ENCODE measurements at places on chromosomes 6 and 20. TPM values are rescaled to one million over a fixed set of nuclear protein-coding genes. Genes with fewer than 3 reads are reported as not detected.

The TMEM200A gene
- 2.6 TPM for total RNA-seq

The PHACTR3 gene
- total RNA-seq: not detected

GRCh38 chr6:6665555-6666243, 77.2 kb downstream of the LY86 start:
- no peak for DNase-seq

GRCh38 chr6:129539032-129539431, 170.9 kb downstream of the ARHGAP18 start:
- no peak for DNase-seq

- no peak for DNase-seq
Measured at GRCh38 chr6:133300896-133301295, 59.7 kb downstream of the EYA4 start.

The SIRPD gene
- total RNA-seq: 0.23 TPM

DNA sequence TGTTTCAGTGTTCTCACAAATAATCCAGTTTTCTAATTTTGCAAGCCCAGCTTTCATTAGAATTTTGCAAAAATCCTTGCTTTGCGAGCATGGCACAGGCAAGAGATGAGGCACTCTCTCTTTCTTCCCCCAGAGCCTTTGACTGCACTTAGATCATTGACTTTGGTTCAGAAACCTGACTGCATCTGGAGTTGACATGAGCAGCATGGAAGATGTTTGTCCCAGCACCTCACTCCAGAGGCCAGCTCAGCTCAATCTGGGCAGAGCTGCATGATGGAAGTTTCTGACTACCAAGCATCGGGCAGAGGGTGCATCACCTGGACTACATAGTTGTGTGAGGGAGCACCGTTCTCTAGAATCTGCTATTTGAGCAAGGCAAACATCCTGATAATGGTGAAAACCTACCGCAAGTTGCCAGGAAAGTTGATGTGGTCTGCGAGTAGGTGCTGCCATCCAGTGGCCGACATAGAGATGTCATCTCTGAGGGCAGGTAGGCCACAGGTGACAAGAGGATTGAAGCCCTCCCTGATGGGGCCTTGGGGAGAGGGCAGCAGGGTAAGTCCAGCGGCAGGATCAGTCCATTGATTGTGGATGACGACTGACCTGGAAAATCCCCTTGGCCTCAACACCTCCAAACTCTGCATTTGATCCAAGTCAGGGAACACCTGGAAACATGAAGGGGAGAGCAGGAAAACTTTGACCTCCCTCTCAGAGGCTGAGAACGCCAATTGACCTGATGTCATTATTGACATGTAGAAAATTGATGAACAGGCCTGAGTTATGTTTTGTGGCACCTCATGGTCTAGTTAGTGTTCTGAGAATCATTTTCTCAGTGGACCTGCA, 3.8 kb upstream of the LPA start:
- peak; percentile 51 for DNase-seq

The C6orf15 gene
- not detected for total RNA-seq

The FAXC gene
- not detected for total RNA-seq

- DNase-seq: no peak
Measured at GRCh38 chr6:82072751-82073150, 174.8 kb downstream of the IBTK start.

DNA sequence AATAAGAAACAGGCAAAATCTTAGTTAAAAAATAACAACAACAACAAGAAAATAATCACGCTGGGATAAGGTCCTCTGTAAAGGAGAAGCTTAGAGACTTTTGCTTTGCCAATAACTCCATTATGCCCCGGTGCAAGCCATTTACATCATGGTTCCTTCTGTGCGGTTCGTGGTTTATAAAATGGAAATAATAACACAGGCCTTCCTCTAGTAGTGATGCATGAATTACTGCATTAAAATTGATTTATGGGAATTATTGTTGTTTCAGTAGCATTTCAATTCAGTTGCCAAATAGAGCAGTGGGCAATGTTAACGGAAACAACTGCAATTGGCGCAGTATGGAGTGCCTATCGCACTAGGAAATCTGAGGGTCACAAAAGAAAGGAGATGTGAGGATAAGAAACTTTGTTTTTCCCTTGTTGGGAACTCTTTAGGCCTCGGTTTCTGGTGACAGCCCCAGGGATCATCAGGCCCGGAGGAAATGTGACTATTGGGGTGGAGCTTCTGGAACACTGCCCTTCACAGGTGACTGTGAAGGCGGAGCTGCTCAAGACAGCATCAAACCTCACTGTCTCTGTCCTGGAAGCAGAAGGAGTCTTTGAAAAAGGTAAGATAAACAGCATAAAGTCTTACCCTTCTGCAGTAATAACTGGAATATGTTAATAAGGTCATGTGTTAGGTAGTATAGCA, 1.1 kb downstream of the CD109 start:
- DNase-seq: no peak
